Activated B cell treated with CpG ODN at 0.5 μM for 24 hours (primary cell): ENCODE measurements at places on chromosomes 5 and 9. TPM values are rescaled to one million over a fixed set of nuclear protein-coding genes. Genes with fewer than 3 reads are reported as not detected.

GRCh38 chr5:172777881-172778814 is 7.2 kb upstream of the DUSP1 start:
- H3K4me1 ChIP-seq = peaks cover 39% of the 10 kb centered on the region
- H3K36me3 ChIP-seq = no peaks in the 10 kb centered on the region
- peak overlapping the region; percentile 97 for H3K27ac ChIP-seq
- DNase-seq = no peak

DNA sequence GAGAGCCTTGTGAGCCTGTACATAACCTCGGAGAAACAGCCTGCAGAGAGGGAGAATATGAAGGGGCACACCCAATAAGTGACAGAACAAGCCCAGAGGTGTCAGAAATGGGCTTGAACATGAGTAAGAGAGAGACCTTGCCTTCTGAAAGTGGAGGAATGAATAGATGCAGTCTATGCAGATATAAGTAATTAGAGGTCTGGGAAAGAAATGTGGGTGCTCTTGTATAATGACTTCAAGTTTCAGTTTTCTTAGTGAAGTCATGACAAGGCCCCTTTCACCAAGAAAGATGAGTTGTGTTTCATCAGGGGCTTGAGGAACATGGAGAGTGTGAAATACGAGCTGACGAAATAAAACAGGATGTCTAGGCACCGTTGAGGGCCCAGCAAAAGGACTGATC is 15.1 kb downstream of the GRAMD2B start:
- no peak for DNase-seq
- H3K4me1 ChIP-seq = no peaks in the 10 kb centered on the region
- no peaks in the 10 kb centered on the region for H3K27me3 ChIP-seq

DNA sequence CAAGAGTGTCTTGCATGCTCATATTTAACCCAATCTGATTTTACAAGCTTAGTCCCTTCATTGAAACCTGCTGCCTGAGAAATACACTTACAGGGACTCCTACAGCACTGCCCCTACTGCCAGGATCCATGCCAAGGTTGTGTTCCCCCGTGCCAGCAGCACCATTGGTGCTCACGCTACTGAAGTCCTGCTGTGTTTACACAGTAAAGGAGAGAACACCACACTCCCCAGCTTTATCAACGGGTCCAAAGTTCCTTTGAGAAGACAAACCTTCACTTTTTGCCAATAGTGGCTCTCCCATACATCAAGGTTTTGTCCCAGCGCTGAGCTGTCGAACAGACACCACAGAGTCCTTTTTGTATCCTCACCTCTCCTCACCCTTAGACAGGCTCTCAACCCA is 155.1 kb upstream of the WWC1 start:
- no peak for DNase-seq
- H3K4me3 ChIP-seq = no peak overlapping the region
- no peaks in the 10 kb centered on the region for H3K27me3 ChIP-seq
- no peaks in the 10 kb centered on the region for H3K4me1 ChIP-seq

MOB3B gene
- 7.3 and 10.0 TPM in 2 replicates for total RNA-seq

DNA sequence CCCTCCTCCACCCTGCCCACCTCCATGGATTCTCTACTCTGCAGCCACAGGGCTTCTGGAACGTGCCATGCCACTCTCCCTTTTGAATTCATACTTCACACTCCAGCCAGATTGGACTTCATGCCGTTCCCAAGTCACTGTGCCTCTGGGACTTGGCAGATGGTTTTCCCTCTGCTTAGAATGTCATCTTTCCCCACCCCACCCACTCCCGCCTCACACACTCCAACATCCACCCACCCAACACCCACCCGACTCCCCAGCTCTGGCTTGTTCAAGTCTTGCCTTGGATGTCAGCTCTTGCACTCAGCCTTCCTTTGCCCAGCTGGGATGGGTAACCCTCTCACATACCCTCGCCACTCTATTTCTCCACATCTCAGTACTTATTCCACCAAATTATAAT is 142.1 kb upstream of the DHFR start:
- peaks cover 50% of the 10 kb centered on the region for H3K36me3 ChIP-seq
- DNase-seq = no peak
- no peaks in the 10 kb centered on the region for H3K4me1 ChIP-seq
- H3K27ac ChIP-seq = no peak overlapping the region

DNA sequence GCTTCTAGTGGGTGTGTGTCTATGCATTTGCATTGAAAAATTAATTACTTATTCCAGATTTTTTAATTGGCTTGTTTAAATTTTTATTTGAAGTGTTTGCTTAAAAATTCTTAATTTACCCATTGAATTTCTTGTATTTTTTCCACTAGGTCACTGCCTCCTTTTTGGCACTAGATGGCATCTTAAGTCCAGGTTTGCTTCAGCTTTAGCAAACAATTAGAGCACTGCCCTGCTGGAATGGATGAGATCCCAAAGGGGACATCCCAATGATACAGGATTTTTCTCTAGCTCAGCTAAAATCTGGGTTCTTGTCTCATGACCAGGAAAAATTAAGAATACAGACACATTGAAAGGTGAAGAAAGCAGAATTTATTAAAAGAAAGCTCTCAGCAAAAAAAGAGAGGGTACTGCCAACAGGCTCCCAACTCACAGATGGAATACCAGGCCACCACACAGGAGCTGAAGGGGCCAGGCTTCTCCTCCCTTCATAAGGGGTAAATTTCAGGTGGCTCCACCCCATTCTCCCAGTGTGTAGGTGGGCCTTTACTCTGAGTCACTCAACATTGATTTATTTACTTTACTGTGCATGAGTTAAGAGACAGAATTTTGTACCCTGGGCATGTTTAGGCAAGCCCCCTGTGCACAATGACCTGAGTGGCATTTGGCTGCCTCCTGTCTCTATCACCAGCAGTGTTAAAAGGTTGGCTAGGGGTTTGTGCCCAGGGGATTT is 532.4 kb downstream of the ANXA1 start:
- no peak overlapping the region for H3K4me3 ChIP-seq
- DNase-seq = no peak
- H3K27ac ChIP-seq = no peak overlapping the region

DNA sequence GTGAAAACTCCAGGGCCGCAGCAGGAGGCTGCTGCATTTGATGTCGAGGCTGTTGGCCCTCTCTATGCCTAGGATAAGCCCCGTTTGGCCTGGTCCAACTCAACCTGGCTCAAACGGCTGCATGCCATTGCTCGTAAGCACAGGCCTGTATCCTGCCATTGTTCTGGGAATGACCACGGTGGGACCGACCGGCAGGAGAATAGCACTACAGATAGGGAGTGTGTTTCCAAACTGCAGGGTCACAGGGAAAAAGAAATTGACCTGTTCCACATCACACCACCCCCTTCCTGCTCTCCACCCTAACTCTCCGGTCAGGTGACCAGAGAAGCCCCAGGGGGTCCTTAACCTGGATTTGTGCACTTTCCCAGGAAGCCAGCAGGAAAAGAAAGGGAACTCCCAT is 278.7 kb upstream of the KLF4 start:
- H3K36me3 ChIP-seq = no peaks in the 10 kb centered on the region
- H3K4me1 ChIP-seq = no peaks in the 10 kb centered on the region
- H3K27me3 ChIP-seq = no peaks in the 10 kb centered on the region
- DNase-seq = no peak
- no peak overlapping the region for H3K27ac ChIP-seq
- no peak overlapping the region for H3K4me3 ChIP-seq

DNA sequence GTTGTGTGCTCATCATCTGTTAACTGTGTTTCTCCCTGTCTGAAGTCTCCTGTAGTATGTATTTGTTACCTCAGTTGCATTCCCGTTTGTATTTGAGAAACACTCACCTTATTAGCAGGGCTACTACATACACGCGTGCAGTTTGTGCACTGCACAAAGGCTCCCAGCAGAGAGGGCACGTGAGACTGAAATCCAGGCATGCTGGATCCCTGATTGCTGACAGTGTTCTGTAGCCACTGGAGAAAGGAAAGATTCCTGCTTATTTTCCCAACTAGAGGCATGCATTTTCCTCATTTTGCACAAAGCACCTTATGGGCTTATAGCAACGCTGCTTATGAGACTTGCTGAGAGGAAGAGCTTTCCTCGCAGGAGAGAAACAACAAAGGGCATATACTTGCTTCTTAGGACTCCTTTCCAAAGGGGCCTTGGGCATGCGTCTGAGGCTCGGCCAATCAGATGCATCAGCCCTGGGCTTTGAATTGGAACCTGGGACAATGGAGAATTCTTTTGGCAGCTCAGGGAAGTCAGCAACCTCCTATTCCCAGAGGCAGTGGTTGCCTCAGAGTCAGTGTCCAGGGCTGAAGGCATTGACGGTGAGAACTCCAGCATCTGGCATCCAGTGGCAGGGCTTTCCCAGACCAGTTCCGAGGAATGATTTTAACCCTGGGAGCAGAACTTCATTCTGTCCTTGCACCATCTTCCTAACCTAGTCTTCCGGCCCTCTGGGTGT is 9.9 kb upstream of the MEGF10 start:
- peaks cover 11% of the 10 kb centered on the region for H3K27me3 ChIP-seq
- H3K4me3 ChIP-seq = no peak overlapping the region
- no peaks in the 10 kb centered on the region for H3K36me3 ChIP-seq

GRCh38 chr9:35826071-35826701 is 2.3 kb downstream of the FAM221B start:
- peaks cover 21% of the 10 kb centered on the region for H3K4me1 ChIP-seq
- no peak for DNase-seq
- H3K27me3 ChIP-seq = no peaks in the 10 kb centered on the region
- H3K27ac ChIP-seq = peak overlapping the region; percentile 10
- H3K4me3 ChIP-seq = peak overlapping the region; percentile 55

ZDHHC11 gene
- 0.78 and 1.6 TPM in 2 replicates for total RNA-seq

- no peaks in the 10 kb centered on the region for H3K27me3 ChIP-seq
- no peak for DNase-seq
- H3K36me3 ChIP-seq = no peaks in the 10 kb centered on the region
- no peaks in the 10 kb centered on the region for H3K4me1 ChIP-seq
- H3K27ac ChIP-seq = no peak overlapping the region
Observed at GRCh38 chr5:36031223-36031622, 35.5 kb downstream of the UGT3A2 start.

- H3K4me3 ChIP-seq = no peak overlapping the region
- H3K27me3 ChIP-seq = no peaks in the 10 kb centered on the region
- no peak overlapping the region for H3K27ac ChIP-seq
- H3K36me3 ChIP-seq = peaks cover 90% of the 10 kb centered on the region
Observed at GRCh38 chr5:14416621-14417275, 164.8 kb upstream of the OTULINL start.

GRCh38 chr5:34616651-34617050 is 39.5 kb upstream of the RAI14 start:
- H3K27me3 ChIP-seq = peaks cover 4% of the 10 kb centered on the region
- no peak for DNase-seq
- H3K27ac ChIP-seq = no peak overlapping the region
- H3K36me3 ChIP-seq = no peaks in the 10 kb centered on the region
- H3K4me3 ChIP-seq = no peak overlapping the region

TAF11L5 gene
- total RNA-seq = not detected in 2 replicates

- no peaks in the 10 kb centered on the region for H3K27me3 ChIP-seq
- no peak overlapping the region for H3K27ac ChIP-seq
- peaks cover 53% of the 10 kb centered on the region for H3K36me3 ChIP-seq
- H3K4me1 ChIP-seq = peaks cover 23% of the 10 kb centered on the region
Observed at GRCh38 chr9:112271466-112272098, 61.8 kb downstream of the PTBP3 start.

CDKN2B gene
- total RNA-seq = 0.32 and 0.38 TPM in 2 replicates

DNA sequence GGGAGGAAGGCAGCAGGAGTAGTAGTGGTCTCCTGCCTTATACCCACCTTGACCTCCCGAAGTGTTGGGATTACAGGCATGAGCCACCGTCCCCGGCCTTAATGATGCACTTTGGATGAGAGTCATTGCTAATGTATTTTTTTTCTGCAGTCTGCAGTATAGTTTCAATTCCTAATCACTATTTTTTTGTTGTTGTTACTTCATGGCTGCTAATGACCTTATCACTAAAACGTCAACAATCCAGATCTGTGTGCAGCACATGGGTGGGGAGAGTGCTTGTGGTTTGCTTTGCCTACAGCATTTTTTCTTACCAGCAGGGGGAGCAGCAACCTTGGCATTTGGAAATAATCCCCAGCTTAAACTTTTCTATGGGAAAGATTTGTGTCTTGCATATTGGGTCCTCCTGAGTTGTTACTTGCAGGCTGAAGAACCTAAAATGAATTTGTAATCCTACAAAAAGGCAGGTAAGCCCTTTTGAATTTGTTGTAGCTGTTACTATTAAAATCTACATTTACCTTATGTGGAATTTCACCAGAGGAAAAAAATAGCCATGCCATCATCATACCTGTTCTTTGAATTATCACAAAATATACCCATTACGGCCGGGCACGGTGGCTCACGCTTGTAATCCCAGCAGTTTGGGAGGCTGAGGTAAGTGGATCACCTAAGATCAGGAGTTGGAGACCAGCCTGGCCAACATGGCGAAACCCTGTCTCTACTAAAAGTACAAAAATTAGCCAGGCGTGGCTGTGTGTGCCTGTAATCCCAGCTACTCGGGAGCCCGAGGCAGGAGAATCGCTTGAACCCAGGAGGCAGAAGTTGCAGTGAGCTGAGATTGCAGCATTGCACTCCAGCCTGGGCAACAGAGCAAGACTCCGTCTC is 6.3 kb upstream of the MED7 start:
- H3K4me1 ChIP-seq = peaks cover 8% of the 10 kb centered on the region
- no peak for DNase-seq
- H3K27ac ChIP-seq = no peak overlapping the region
- no peaks in the 10 kb centered on the region for H3K36me3 ChIP-seq

- peaks cover 57% of the 10 kb centered on the region for H3K27me3 ChIP-seq
- no peak for DNase-seq
- H3K27ac ChIP-seq = no peak overlapping the region
- peaks cover 23% of the 10 kb centered on the region for H3K4me1 ChIP-seq
- no peak overlapping the region for H3K4me3 ChIP-seq
- H3K36me3 ChIP-seq = no peaks in the 10 kb centered on the region
Observed at GRCh38 chr9:126626926-126627233, 13.2 kb downstream of the LMX1B start.

DNA sequence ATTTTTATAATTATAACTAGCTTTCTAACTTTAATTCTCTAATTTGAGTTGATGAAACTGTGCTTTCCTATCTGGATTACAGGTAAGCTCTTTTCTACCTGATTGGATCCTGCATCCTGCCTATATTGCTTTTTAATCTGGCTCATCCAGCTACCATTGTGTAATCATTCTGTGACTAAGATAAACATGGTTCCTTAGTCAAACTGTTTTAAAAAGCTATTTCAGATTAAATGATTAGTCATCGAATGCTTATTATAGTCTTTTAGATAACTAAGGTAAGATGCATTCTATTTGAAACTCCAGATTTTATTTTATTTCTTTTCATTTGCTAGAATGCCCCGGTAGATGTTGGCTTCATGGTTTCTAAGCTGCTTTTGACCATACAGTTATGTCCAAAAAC is 50.7 kb downstream of the ICE1 start:
- no peaks in the 10 kb centered on the region for H3K4me1 ChIP-seq
- no peak overlapping the region for H3K27ac ChIP-seq
- no peaks in the 10 kb centered on the region for H3K27me3 ChIP-seq
- no peak for DNase-seq
- H3K36me3 ChIP-seq = peaks cover 63% of the 10 kb centered on the region
